Activated gamma-delta T cell (primary cell): ENCODE measurements at places on chromosomes 13 and 19.

DNA sequence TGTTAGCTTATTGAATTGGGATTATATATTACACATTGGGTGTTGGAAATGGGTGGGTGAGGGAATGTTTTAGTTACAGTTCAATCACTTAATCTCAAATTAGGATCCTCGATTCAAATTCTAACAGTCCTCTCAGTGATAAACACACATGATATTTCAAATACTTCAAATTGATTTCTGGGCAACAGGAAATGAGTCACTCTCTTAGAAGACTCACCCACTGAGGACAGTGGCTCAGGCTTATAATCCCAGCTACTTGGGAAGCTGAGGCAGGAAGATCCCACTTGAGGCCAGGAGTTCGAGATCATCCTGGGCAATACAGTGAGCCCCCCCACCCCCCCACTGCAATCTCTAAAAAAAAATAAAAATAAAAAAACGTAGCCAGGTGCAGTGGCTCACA lies 435.3 kb downstream of the KLF12 start:
- DNase-seq = no peak

DNA sequence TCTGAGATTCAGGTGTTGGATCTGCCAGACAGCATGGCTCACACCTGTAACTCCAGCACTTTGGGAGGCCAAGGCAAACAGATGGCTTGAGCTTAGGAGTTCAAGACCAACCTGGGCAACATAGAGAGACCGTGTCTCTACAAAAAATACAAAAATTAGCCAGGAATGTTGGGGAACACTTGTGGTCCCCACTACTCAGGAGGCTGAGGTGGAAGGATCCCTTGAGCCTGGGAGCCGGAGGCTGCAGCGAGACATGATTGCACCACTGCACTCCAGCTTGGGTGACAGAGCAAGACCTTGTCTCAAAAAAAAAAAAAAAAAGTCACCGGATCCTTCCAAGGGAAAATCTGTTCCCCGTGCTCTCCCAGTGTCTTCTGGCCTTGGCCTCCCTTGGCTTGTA lies 109.2 kb downstream of the IRS2 start:
- no peak for DNase-seq

GRCh38 chr13:22726726-22727125 lies 454.1 kb upstream of the SGCG start:
- no peak for DNase-seq

- no peak for DNase-seq
These were observed 28.4 kb downstream of the NFIX start for GRCh38 chr19:13023656-13024055.

GRCh38 chr13:110308656-110309359 lies 1.7 kb downstream of the COL4A2 start:
- no peak for DNase-seq

GRCh38 chr13:106028911-106029310 lies 506.6 kb downstream of the EFNB2 start:
- no peak for DNase-seq

GRCh38 chr13:93316841-93317240 lies 90.2 kb downstream of the GPC6 start:
- no peak for DNase-seq

DNA sequence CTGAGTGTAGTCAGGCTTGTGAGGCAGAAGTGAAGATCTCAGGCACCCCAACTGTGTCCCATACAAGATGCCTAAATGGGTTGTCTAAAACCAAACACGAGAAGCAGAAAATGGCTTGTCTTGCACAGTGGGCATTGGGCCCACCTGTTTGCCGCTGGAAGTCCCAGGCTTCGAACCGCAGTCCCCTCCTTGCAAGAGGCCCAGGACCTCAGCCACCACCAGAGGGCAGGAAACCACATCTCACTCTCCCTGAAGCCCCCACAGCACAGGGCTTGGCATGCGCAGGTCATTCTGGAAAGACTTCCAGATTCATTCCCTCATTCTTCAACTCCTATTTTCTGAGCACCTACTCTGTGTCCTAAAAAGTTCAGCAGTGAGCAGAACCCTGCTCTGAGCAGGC lies 973.7 kb downstream of the UQCRFS1 start:
- no peak for DNase-seq

GRCh38 chr19:8052464-8052859 lies at the start of gene CCL25:
CCL25 (plus strand) TSS chr19:8052760; CDS start chr19:8053050, 290 bp downstream.
- no peak for DNase-seq

GRCh38 chr19:9060564-9061340 lies 26.1 kb upstream of the OR1M1 start:
- no peak for DNase-seq

DNA sequence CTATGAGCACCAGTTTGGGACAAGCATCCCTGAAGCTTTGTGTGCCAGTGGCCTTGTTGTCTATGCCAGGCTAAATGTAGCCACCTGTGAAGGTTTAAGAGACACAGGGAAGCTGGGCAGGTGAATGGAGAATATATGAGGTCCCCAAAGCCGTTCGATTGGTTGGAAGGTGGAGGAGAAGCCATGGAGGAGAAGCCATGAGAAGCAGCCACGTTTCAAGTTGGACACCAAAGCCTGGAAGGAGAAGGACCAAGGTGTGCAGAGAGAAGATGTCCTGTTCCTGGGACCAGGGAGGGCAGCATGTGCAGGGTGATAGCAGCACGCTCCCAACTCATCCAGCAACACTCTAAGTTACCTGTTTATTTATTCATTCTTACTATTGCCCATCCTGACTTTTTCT lies 432.3 kb upstream of the TSHZ3 start:
- DNase-seq = no peak

DNA sequence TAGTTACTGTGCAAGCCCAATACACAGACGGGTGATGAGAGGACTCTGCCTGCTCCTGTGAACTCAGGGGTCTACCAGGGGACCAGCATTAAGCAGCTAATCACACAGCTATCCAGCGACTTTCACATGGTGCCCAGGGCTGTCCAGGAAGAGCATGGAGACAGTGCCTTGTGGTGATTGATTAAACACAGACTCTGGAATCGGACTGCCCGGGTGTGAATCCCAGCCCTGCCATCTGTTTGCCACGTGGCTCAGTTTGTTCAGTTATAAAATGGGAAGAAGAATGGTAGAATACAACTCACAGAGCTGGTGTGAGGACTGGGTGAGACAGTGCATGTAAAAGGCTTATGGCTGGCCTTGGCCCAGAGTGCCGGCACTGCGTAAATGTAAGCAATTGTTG lies 42.1 kb upstream of the NPAS1 start:
- DNase-seq = no peak

GRCh38 chr13:50389726-50390125 lies 374.5 kb downstream of the KCNRG start:
- no peak for DNase-seq

- DNase-seq = no peak
These were observed 868.9 kb upstream of the SLC10A2 start for GRCh38 chr13:103935117-103935516.

- DNase-seq = no peak
These were observed 2.6 kb upstream of the TSHZ3 start for GRCh38 chr19:31351855-31352195.
